ENCODE measurements at places on chromosomes 2 and 18.

DNA sequence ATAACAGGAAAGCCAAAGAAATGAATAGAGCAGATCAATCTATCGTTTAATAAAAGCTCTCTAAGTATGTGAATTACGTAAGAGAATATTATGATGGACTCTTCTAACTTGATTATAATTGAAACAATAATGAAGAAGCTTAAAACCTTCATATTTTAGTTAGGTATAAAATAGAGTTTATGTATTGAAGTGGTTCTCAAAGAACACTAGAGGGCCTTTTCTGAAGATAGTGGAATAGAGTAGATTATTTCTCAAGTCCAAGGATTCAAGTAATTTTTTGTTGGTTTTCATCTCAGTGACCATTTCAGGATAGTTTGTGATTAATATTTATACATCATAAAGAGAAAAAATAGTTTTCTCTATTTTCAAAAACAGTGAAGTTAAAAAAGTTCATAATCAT is 97.7 kb downstream of the NBEAL1 start:
- no peak for DNase-seq

- DNase-seq: no peak
These were observed 15.2 kb upstream of the DIS3L2 start for GRCh38 chr2:231946241-231946814.

DNA sequence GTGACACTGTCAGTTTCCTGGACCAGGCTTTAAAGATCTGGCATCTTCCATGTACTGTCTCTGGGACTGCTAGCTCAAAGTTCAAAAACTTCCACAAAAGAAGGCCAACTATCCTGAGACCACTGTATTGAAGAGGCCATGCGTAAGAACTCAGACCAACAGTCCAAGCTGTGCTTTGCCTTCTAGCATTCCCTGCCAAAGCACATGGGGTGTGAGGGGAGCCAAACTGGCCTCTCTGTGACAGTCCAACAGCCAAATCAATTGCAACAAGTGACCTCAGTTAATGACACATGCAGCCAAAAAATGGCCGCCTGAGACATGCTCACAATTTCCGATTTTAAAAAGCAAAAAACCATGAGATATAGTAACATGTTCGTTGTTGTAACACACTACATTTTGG is 160.3 kb upstream of the CDH19 start:
- no peak for DNase-seq

- DNase-seq: no peak
These were observed 303.1 kb downstream of the SS18 start for GRCh38 chr18:25787276-25787675.

DNA sequence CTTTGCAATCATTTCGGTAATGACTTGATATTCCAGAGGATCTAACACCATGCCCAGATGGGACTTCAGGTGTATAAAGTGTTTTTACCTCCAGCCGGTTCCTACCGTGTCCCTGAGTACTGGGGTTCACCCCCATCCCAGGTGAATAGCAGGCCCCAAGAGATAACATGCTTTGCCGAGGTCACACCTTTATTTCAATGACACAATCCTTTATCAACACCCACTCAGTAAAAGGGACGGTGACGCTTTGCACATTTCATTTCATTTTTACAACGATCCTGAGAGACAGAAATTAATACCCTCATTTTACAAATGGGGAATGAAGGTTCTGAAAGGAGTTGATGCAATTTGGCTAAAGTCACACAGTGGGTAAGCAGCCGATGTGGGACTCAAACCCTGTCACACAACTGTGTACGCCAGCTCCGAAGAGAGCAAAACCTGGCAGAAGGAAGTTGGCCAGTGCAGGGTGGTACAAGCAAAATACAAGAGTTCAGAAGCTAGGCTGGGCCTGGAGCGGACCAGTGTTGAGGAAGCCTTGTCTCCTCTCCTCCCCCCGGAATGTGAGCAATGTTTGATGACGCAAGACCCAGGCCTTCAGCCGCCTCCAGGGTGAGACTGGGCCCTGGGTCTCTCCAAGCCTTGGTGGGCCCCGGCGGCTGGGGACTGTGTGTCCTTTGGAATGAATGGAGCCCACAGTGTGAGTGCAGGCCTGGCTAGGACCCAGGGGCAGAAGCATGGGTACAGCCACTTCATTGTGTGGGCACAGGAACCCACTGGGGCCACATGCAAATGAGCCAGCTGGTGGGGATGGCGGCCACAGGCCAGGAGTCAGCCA is 139.6 kb upstream of the MYCN start:
- DNase-seq: no peak

DNA sequence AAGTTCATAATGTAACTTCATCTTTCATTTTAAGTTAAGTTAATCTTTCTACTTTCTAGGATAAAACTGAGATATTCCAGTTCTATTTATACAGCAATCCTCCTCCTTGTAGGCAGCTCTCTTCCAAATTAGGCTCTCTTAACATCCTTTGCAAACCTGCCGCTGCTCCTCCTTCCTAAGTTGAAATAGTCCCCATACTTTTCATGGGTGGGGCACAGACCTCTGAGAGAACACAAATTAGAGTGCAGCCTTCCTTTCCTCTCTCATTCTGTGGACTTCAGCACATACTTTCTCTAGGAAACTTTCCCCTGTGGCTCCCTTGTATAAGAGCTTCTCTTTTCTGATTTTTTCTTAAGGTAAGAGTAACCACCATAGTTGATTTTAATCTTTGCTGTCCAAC is 28.3 kb downstream of the TWSG1 start:
- DNase-seq: no peak

DNA sequence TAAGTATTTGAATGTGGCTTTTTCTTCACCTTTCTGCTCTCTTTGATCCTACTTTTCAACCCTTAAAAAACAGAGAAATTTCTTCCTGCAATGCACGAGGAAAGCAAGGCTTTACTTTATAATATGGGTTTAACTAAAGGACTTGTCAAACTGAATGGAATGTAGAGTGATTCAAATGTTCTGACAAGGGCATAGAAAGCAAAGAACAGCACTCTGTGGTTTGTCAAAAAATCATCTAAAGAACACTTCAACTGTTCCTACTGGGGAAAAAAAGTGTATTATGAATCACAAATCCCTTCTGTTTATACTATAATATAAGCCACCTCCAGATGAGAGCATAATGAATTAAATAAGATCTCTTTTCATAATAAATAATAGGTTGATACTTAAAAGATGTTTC is 45.0 kb upstream of the RIT2 start:
- DNase-seq: no peak

DNA sequence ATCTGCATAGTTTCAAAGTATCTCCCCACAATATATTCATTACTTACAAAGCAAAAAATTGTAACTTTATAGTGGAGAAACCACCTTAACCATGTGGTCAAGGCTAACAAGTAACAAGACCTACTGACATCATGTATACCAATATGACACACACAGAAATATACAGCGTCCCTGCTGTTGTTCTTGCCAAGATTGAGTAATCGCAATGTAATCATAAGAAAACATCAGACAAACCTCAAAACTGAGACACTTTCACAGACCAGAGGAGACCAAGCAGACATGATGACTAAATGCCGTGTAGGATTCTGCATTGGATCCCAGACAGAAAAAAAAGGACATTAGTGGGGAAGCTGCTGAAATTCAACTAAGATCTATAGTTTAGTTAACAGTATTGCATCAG is 123.0 kb downstream of the ACAA2 start:
- no peak for DNase-seq

- DNase-seq: no peak
These were observed 10.2 kb upstream of the GTF2A1L start for GRCh38 chr2:48607307-48608014.
